ACHN (cell line): ENCODE measurements at places on chromosomes 3 and 15.

GRCh38 chr3:186517218-186517617, 27.0 kb downstream of the CRYGS start:
- DNase-seq = no peak

- DNase-seq = no peak
These were observed 4.9 kb upstream of the ENTPD3 start for GRCh38 chr3:40381904-40382616.

- DNase-seq = no peak
These were observed 108.9 kb downstream of the FNDC3B start for GRCh38 chr3:172148241-172148640.

- DNase-seq = no peak
These were observed 3.0 kb upstream of the LPP start for GRCh38 chr3:188150982-188151381.

DNA sequence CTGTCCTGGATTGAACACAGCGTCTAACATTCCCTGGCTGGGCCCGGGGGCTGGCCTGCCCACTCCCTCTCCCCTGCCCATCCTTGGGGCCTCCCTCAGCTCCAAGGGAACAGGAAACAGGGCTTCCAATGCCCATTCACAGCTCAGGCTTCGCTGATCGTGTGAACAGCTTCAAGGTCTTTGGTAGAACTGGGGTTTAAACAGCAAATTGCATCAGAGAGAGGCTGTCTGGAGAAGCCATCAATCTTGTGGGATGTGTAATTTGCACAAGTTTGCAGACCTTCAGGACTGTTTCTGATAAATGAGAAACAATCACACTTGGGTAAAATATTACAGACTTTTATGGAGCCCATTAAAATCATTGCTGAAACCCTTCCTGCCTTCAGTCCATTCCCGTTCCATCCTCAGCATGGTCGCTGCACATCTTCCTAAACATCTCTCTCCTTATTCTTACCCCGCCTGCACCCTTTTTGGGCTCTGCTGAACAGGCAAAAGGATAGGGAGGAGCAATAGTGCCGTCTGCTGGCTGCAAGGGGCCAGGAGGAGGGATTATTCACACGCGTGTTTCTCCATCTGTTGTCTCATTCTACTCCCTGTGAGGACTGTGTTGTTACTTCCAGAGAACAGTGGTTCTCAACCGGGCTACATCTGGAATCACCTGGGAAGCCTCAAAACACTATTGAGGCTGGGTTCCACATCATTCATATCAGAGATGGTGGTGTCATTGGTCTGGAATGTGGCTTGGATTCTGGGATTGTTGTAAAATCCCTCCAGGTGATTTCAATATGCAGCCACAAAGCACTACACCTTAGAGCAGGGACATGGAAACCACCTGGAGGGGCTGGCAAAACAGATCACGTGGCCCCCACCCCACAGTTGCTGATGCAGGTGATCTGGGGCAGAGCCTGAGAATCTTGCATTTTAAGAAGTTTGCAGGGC, 116.3 kb downstream of the CLSTN2 start:
- DNase-seq = no peak

GRCh38 chr15:73583544-73583943, 49.6 kb downstream of the NPTN start:
- no peak for DNase-seq
